ENCODE measurements at places on chromosomes 5 and 9.
A peak's percentile ranks its signal among the peaks of the same experiment; 100 is the strongest.

- peak; percentile 24 for DNase-seq
Measured at GRCh38 chr5:94433397-94434163, 184.8 kb downstream of the KIAA0825 start.

DNA sequence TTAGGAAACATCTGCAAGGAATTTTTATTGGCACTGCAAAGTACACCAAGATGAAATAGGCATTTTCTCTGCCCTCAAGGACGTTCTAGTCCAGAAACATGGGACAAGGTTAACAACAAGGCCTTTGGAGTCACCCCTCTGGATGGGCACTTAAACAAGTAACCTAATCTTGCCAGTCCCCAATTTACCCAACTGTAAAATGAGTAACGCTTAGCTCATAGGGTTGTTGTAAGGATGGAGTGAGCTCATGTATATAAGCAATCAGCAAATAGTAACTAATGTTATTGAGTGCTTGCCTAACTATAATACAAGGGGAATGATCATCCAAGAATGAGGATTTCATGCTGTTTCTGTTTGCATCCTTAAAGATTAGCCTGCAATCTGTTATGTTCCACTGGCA lies 189.3 kb downstream of the PAPPA start:
- DNase-seq = no peak

DNA sequence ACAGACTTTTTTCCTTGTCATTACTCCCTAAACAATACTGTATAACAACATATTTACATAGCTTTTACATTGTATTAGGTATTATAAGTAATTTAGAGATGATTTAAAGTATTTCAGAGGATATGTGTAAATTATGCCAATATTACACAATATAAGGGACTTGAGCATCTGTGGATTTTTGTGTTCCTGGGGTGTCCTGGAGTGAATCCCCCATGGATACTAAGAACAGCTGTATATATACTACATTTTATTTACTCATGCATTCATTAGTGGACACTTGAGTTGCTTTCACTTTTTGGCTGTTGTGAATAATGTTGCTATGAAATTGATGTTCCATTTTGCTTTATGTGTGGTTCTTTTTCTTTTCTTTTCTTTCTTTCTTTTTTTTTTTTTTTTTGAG lies 348.8 kb downstream of the SH3GL2 start:
- no peak for DNase-seq

GRCh38 chr5:91423871-91424270 lies 40.8 kb upstream of the ARRDC3 start:
- DNase-seq = no peak

DNA sequence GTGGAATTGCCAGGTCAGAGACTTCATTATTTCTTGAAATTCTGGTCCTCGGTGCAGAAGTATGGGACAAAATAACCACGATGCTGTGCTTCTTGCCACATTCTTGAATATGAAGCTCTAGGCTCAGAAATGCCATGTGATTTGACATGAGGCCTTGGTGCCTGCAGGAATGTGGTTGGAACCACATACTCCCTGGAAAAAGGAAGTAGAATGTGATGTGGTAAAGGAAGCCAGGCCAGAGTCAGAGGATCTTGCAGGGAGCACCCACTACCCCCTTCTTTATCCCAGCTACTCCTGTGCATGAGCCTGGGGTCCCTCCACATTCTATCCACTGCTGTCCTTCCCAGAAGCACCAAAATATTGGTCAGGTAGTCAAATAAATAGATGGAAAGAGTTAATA lies 80.9 kb downstream of the FOXD1 start:
- no peak for DNase-seq

DNA sequence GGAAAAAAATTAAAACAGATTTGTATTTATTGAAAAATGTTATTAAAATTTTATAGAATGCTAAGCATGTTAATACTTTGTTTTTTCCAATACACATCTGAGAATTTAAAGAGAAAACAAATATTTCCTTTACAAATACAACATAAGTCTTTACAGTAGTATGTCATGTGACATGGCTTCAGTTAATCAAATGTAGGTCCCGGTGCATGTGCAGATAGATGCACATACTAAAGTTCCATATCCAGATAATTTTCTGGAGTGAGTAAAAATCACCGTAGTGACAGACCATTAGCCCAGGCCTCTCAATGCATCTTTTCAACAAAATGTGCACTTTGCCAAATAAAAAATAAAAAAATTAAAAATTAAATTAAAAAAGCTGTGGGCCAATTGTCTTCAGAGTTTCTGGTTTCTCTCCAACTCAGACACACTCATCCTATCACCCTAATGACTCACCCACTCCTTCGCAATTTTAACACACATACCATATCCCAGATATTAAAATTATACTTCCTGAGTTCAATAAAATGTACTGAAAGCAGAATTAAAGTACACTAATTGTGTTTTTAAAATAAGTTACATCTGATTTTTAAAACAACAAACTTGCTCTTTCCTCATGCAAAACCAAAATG lies 508.1 kb downstream of the NR2F1-AS1 start:
- DNase-seq = no peak

GRCh38 chr9:85349046-85349445 lies 392.7 kb downstream of the AGTPBP1 start:
- no peak for DNase-seq

GRCh38 chr5:87787625-87788256 lies 375.0 kb upstream of the CCNH start:
- DNase-seq = no peak

DNA sequence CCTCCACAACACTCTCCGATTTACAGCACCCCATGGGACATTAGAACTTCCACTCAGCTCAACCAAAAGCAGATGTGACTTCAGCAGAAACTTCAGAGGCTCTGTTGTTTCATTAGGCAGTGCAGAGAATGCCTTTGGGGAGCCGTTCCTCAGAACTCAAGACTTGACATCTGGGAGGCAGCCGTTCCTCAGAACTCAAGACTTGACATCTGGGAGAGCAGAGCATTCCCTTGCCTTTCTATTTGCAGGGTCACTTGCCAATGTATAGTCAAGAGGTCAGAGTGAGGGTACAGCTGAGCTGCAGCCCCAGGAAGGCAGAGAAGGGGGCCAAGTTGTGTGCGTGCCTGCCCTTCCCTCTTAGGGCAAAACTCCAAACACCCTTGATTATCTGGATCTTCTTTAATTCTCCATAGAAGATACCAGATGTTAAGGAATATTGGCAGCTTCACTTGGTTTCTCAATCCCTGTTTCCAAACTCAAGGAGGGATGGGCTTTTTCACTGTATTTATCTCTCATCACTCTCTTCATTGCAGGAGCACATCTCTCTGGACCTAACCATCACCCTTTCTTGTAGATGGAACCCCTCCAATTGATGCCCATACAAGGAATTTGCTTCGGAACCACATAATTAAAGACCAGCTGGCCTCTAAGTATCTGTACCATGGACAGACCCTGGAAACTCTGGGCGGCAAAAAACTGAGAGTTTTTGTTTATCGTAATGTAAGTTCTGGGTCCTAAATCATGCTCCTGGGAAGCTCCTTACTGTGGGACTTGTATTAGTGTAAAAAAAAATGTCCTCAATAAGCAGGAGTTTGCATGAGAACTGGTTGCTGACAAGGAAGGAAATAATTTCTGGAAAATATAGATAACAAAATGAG lies 25.6 kb downstream of the TGFBI start:
- no peak for DNase-seq

- no peak for DNase-seq
Measured at GRCh38 chr9:126150411-126151030, 176.1 kb upstream of the MVB12B start.

- DNase-seq = peak; percentile 60
Measured at GRCh38 chr5:140042643-140043507, at the start of gene NRG2. Gene NRG2, minus strand, starts transcription at chr5:140043299.

DNA sequence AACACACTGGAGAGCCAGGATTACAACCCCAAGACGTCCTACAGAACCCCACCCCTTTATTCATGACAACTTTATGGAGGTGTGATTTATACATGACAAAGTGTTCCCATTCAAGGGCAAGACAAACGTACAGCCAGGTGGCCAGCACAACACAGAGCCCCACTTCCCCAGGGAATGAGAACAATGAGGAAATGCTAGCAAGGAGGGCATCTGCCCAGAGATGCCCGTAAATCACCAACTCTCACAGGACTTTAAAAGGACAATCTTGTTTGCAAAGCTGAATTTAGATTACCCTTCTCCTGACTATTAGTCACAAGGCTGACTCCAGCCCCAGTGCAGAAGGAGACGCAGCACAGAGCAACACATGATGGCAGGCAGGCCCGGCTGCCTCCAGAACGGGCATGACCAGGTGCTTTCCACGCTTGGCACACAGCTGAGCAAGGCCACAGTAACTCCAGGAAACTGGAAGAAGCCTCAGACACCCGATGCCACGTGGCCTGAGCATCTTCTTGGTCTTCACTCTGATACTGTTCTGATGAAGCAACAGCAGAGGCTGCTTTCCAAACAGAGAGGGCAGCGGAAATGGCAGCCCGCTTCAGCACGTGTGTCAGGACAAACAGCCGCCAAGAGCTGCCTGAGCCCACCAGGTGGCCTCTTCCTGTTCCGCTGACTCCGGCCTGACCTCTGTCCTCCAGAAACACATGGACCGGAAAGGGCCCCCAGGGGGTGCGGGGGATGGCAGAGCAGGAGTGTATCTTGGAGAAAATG lies 51.4 kb downstream of the ROR2 start:
- DNase-seq = no peak

DNA sequence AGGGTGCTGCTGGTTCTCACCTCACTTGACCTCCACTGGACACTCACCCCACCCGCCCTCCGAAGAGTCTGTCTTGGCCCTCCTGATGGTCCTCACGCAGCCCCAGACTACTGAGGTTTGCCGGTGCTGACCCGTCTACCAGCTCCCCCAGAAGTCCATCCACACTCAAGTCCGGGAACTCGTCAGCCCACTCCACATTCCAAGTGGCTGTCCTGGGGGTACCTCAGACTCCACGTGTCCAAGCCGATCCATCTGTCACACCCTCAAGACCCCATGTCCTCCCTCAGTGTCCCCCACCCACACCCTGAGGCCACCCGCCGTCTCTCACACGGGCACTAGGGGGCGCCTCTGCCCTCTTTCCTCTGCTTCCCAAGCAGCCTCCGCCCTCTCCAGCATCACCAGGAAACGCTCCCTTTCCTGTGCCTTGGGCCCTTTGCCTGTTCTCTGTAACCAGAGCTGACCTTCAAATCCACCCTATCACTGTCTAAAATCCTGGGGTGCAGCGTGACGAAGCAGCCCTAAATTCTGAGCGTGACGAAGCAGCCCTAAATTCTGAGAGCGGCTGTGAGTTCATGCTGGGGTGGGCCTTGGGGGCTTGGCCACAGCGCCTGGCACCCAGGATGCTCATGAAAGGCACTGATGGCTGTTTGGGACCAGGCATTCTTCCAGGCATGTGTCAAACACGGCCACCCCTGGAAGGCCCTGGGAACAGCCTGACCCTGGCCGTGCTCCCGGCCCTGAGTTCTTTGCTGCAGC lies 95.7 kb downstream of the KCNT1 start:
- no peak for DNase-seq

DNA sequence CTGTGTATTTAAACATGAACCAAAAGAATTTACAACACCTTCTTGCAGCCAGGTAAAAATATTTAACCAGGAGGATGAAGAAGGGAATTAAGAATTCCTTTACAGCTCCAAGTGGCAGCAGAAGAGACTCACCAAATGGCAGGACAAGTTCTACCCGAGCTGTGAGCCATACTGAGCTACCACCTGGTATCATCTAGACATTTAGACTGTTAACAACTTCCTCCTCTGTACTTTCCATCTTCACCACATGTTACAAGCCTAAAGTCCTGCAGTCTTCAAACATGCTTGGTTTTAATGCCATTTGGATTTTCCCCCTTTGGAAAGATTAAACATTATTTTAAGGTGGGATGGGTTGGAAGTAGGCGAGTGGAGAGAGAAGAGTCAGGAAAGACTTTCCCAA lies 190.2 kb downstream of the TRPM6 start:
- DNase-seq = no peak

DNA sequence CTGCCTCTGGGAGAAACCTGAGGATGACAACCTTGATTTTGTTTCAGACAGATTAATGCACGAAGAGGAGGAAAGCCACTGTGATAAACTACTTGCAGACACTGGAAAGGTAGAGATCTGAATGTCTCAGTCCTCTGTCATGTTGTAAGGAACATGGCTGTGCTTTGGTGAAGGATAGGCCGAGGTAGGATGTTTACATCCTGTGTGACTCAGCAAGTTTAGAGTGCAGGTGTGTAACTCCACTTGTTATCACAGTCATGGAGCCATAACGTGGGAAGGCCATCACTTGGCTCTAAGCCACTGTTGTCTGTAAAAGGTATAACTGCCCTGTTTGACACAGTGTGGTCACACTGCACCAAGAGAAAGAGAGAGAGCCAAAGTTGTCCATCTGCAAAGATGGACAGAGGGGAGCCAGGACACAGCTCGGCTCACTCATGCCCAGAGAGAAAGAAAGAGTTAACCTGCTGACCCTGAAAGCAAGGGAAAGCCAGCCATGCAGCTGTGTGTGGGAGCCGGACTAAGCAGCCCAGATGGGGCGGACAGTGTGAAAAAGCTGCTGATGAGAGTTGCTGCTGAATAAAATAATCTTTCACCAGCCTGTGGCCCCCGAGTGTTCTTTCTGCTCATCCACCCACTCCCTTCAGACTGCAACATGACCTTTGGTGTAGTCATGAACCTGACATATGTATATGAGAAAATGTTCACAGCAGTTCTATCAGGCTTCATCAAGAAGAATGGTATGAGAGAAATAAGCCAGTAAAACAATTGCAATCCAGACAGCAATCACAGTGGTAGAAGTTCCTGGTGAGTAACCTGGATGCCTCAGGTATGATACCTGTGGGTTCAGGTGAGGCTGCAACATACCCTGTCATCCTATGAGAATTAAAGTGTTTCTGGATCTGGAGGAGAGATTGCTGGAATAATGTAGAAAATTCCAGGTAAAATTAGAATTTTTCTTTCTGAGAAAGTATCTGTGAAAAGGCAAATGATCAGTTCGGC lies 115.9 kb downstream of the TARS1 start:
- no peak for DNase-seq

- DNase-seq = no peak
Measured at GRCh38 chr9:98575379-98576346, 133.1 kb downstream of the GABBR2 start.

GRCh38 chr9:33114746-33115145 lies 38.3 kb upstream of the SMU1 start:
- DNase-seq = no peak

DNA sequence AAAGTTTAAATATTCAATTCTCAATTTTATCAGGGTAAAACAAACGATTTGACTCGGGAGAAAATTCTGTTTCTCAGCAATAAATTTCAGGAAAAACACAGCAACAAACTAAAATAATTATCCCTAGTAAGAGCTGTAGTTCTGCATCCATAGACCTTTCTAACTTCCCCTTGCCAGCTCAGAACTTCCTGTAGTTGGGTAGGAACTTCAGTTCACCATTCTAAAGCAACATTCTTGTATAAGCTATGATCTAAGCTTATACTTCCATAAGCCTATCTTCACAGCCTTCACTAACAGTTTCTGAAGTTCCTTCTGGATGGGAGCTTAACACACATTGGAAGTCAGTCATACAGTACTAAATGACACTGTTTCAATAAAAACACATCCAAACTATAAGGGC lies 96.6 kb downstream of the UBAP2 start:
- peak; percentile 13 for DNase-seq

GRCh38 chr5:6822556-6823343 lies 109.5 kb downstream of the TENT4A start:
- no peak for DNase-seq
